Vagina (tissue), 2 donors: ENCODE measurements at places on chromosomes 6 and 20. TPM values are rescaled to one million over a fixed set of nuclear protein-coding genes. Genes with fewer than 3 reads are reported as not detected.

The MMUT gene
- 11.0 TPM for total RNA-seq

The SNX21 gene
- total RNA-seq, result 145 TPM

The EYS gene
- not detected for total RNA-seq

The CASS4 gene
- 0.74 TPM for total RNA-seq

The SERAC1 gene
- 10.1 TPM for total RNA-seq

The NKAIN2 gene
- total RNA-seq, result not detected

The MAS1L gene
- total RNA-seq, result not detected

The FOXA2 gene
- total RNA-seq, result not detected

The PI16 gene
- total RNA-seq, result 88.6 TPM

The ULBP2 gene
- total RNA-seq, result not detected

The GTSF1L gene
- total RNA-seq, result not detected

The SLC26A8 gene
- not detected for total RNA-seq

The PLEKHG1 gene
- total RNA-seq, result 38.5 TPM

The MDC1 gene
- 12.3 TPM for total RNA-seq

The ENPP1 gene
- 14.7 TPM for total RNA-seq

The CST5 gene
- not detected for total RNA-seq

The MYL9 gene
- 246 TPM for total RNA-seq

The BFSP1 gene
- total RNA-seq, result 0.49 TPM

The TGM3 gene
- total RNA-seq, result 27.7 TPM

The DLL1 gene
- total RNA-seq, result 43.5 TPM

The GPSM3 gene
- 16.2 TPM for total RNA-seq

The LY6G6F gene
- total RNA-seq, result not detected
